ENCODE measurements at places on chromosomes 16 and 17. TPM values are rescaled to one million over a fixed set of nuclear protein-coding genes. Genes with fewer than 3 reads are reported as not detected.

Gene KIF19
- total RNA-seq, result not detected

- no peak for DNase-seq
Observed at GRCh38 chr16:53626161-53626560, 77.5 kb downstream of the RPGRIP1L start.

- no peak for DNase-seq
Observed at GRCh38 chr16:84132527-84133285, 12.3 kb downstream of the HSDL1 start.

- DNase-seq, result peak; percentile 78
Observed at GRCh38 chr17:55576237-55576995, 65.2 kb upstream of the SMIM36 start.

DNA sequence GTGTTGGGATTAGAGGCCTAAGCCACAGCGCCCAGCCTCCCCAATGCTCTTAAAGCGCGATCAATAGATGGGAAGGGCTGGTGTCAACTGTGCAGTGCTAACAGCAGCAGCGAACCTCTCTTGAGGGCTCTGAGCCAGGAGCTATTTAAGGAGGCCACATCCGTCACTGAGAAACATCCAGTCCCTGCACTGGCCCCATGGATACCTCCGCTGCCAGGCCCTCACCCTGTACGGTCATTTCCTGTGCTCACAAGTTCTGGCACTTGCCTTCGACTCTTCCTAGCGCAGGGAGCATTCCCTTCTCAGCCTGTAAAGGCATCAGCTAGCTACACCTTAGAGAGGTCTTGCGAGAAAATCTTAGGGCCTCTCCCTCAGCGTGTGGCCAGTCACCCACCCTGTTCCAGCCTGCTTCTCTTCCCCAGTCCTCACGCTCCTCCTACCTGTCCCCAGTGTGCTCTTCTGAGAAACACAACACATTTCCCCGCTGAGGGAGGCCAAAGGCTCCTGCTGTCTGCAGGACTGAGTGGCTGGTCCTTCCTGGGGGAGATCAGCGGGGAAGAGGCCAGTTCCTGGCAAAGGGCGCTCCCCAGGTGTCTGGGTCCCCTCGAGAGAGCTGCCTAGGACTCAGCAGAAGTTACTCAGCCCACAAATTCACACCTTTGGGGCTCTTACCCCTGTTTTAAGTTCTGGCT is 28.6 kb downstream of the GTF3C1 start:
- DNase-seq, result peak; percentile 67
